ENCODE measurements at places on chromosomes 1 and 21.

- DNase-seq = no peak
Measured at GRCh38 chr1:14955402-14955801, 198.1 kb upstream of the TMEM51 start.

- no peak for DNase-seq
Measured at GRCh38 chr1:213335084-213335483, 284.0 kb downstream of the RPS6KC1 start.

- DNase-seq = no peak
Measured at GRCh38 chr1:10865518-10866320, 69.3 kb upstream of the CASZ1 start.

- DNase-seq = peak; percentile 55
Measured at GRCh38 chr1:26696654-26697430, 1.0 kb downstream of the ARID1A start.

- no peak for DNase-seq
Measured at GRCh38 chr1:55876276-55877060, 661.3 kb upstream of the USP24 start.

All from CD8-positive, alpha-beta T cell (primary cell).